Activated CD4-positive, alpha-beta T cell treated with anti-CD3 and anti-CD28 coated beads, Interleukin-2, amount 10 ng/mL, durations not matched to agents 24 days and 14 days (primary cell): ENCODE measurements at places on chromosomes 3 and 15.

GRCh38 chr3:123672429-123673146, 87.7 kb upstream of the HACD2 start:
- peaks cover 4% of the 10 kb centered on the region for H3K4me1 ChIP-seq
- no peak for DNase-seq
- H3K27me3 ChIP-seq = peaks cover 5% of the 10 kb centered on the region
- no peaks in the 10 kb centered on the region for H3K36me3 ChIP-seq

DNA sequence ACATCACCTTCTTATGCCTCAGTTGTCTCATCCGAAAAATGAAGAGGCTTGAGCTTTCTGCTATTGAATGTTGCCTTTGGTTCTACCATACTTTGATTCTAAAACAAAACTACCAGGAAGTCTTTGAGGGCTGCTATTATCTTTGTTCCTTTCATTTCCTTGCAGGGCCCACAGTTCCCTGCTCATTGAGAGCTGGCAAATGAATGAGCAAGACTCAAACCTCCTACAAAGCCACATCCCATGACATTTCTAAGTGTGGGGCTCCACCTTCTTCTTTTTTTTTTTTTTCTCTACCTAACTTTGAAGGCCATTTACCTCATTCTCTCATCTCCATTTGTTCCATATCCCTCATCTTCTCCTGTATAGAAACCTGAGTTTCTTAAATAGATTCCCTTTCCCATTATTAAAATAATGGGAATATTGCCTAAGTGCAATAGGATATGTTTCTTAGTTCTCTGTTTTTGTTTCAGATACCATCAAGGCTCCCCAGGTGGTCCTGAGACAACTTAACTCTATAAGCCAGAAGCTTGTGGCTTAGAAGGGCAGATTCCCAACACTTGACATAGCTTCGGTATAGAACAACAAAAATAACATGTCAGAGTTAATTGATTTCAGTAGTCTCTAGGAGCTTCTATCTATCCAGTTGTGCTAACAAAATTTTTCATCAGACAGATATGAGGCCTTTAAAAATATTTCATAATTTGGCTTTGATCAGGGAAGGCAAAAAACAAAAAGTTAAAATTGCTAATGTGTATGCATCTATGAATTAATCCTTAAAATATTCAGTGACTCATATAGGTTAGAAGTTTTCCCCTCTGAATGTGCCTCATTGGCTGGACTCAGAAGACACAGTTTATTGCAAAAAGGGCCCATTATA, 951.6 kb downstream of the TUSC7 start:
- no peaks in the 10 kb centered on the region for H3K27me3 ChIP-seq
- no peak overlapping the region for H3K27ac ChIP-seq
- no peak for DNase-seq
- H3K4me1 ChIP-seq = no peaks in the 10 kb centered on the region
- H3K36me3 ChIP-seq = no peaks in the 10 kb centered on the region

GRCh38 chr3:143910756-143911155, 60.9 kb upstream of the DIPK2A start:
- H3K4me1 ChIP-seq = no peaks in the 10 kb centered on the region
- H3K4me3 ChIP-seq = no peak overlapping the region
- H3K36me3 ChIP-seq = no peaks in the 10 kb centered on the region
- no peak for DNase-seq

DNA sequence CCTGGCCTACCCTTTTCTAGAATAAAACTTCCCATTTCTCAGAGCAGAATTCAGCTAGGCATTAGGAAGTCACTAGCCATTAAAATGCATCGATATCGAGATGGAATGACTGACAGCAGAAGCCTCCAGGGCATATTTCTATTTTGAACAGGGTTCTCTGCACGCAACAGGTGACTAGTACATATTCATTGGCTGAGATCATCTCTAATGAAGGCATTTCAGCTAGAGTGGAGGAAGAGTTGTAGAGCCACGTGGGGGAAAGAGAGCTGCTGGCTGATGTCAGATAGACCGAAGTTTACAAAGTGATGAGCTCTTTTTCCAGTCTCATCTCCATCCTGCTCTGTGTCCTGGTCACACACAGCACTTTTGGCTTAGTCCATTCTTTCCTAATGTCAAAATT, 7.5 kb downstream of the TMEM40 start:
- no peak overlapping the region for H3K4me3 ChIP-seq
- no peaks in the 10 kb centered on the region for H3K36me3 ChIP-seq
- peaks cover 8% of the 10 kb centered on the region for H3K4me1 ChIP-seq
- DNase-seq = no peak
- peaks cover 3% of the 10 kb centered on the region for H3K27me3 ChIP-seq

GRCh38 chr3:169134194-169134593, 529.3 kb downstream of the MECOM start:
- no peak for DNase-seq
- H3K4me3 ChIP-seq = no peak overlapping the region
- no peaks in the 10 kb centered on the region for H3K4me1 ChIP-seq
- H3K27ac ChIP-seq = no peak overlapping the region

DNA sequence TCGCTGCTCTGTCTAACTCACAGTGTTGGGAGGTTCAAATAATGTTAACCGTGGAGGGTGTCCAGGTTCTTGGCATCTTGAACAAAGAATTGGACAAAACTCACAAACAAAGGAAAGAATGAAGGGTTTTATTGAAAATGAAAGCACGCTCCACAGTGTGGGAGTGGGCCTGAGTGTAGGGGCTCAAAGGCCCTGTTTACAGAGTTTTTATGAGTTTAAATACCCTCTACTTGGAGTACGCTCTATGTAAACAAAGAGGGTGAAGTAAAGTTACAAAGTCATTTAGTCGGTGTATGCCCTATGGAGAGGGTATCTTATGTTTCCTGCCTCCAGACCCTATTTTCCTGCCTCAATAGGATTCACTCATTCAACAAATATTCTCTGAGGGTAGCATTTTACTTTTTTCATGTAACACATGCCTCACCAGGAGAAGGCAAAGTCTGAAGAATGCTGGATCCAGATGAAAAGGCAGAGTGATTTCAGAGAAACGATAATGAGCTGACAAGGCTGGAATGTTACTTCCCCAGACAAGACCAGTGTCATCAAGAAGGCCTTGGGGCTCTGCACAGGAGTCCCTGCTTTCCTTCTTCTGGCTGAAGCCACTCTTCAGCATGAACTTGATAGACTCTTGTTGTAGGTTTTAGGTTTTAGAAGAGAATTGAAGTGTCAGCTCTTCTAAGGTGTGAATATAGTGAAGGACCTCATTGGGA, 163.6 kb downstream of the FAM43A start:
- no peaks in the 10 kb centered on the region for H3K27me3 ChIP-seq
- no peaks in the 10 kb centered on the region for H3K36me3 ChIP-seq
- no peak for DNase-seq
- no peaks in the 10 kb centered on the region for H3K4me1 ChIP-seq
- H3K27ac ChIP-seq = no peak overlapping the region

GRCh38 chr3:30245858-30246622, 360.4 kb upstream of the TGFBR2 start:
- no peak for DNase-seq
- peaks cover 6% of the 10 kb centered on the region for H3K27me3 ChIP-seq
- peaks cover 11% of the 10 kb centered on the region for H3K4me1 ChIP-seq
- no peak overlapping the region for H3K27ac ChIP-seq

- H3K36me3 ChIP-seq = peaks cover 42% of the 10 kb centered on the region
- no peak overlapping the region for H3K27ac ChIP-seq
- H3K4me1 ChIP-seq = no peaks in the 10 kb centered on the region
These were observed 16.1 kb downstream of the HACL1 start for GRCh38 chr3:15585111-15585845.

DNA sequence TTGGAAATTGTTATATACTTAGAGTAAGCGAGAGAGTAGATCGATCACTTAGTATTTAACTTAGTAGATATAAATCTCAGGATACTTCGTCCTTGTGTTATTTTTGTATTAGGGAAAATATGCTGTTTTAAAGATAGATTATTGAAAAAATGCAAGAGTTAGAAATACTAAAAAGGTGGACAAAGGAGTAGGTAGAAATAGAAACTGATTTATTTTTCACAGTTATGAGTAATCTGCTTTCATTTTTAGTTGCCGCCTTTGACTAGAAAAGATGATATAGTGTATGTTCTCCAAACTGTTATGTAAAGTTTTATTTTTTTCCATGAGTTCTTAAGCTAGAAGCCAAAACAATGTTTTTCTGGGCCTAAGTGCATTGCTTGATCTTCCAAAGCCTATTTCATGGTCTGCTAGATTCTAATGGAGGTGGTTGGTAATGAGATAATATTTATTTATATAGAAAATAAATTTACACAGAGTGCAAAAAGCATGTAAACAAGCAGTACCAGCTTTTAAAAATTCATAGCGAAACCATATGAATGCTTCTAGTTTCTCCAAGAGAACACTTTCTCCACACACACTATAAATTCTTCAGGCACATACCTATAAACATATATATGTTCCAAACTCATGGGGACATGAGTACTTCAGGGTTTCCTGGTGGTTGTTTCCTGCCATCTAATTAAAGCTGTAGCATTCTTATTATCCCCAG, 61.1 kb downstream of the DIPK2A start:
- H3K27ac ChIP-seq = no peak overlapping the region
- no peak for DNase-seq
- H3K4me3 ChIP-seq = no peak overlapping the region
- peaks cover 4% of the 10 kb centered on the region for H3K4me1 ChIP-seq
- no peaks in the 10 kb centered on the region for H3K36me3 ChIP-seq
- peaks cover 10% of the 10 kb centered on the region for H3K27me3 ChIP-seq

DNA sequence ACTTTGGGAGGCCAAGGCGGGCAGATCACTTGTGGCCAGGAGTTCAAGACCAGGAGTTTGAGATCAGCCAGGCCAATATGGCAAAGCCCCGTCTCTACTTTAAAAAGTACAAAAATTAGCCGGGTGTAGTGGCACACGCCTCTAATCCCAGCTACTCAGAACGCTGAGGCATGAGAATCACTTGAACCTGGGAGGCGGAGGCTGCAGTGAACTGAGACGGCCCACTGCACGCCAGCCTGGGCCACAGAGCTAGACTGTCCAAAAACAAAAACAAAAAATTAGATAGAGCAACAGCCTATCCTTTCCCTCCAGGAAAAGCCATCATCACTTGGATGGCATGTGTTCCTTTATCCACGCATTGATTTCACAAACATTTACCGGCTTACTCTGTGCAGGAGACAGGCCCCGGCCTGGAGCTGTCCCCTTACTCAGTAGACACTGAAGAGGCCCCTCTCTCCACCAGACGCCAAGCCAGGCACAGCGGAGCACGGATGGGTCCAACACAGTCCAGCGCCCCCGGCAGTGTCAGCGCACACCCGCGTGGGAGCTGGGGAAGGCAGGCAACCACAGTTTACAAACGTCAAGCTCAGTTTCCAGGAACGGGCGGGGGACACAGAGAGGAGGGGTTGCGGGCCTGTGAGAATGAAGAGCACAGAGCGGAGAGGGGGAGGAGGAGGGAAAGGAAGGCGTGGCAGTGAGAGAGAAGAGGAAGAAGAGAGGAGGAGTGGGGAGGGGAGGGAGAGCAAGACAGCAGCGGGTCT, 3.1 kb downstream of the GP5 start:
- H3K27ac ChIP-seq = peak overlapping the region; percentile 78
- peaks cover 23% of the 10 kb centered on the region for H3K27me3 ChIP-seq
- H3K4me3 ChIP-seq = peak overlapping the region; percentile 82
- H3K36me3 ChIP-seq = peaks cover 2% of the 10 kb centered on the region
- peak; percentile 92 for DNase-seq

DNA sequence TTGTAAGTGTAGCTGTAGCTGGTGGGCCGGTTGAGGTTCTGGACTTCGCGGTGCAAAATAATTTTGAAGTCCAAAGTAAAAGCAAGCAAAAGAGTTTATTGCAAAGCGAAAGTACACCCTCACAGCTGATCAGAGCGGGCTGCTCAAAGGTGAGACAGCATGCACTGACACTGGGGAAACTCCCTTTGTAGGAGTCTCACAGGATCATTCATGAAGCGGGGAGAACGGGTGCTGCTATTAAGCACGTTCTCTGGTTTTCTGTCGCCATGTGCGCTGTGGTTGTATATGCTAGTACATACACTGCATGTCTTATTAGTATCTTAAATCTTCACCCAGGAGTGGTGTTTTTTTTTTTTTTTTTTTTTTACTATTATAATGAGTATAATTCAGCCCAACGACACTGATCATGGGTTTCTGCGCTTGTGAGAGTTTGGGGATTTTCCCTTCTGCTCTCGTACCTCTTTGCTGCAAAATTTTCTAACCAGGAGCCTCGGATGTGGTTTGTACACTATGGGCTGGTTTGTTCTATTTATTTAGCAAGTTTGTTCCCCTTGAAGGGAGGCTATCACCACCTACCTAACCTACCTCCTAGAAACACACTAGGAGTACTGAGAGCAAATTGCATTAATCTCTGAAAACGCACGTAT, 1.4 kb upstream of the AP4E1 start:
- peaks cover 19% of the 10 kb centered on the region for H3K4me1 ChIP-seq
- peak overlapping the region; percentile 97 for H3K27ac ChIP-seq
- H3K36me3 ChIP-seq = peaks cover 12% of the 10 kb centered on the region
- H3K4me3 ChIP-seq = peak overlapping the region; percentile 87

DNA sequence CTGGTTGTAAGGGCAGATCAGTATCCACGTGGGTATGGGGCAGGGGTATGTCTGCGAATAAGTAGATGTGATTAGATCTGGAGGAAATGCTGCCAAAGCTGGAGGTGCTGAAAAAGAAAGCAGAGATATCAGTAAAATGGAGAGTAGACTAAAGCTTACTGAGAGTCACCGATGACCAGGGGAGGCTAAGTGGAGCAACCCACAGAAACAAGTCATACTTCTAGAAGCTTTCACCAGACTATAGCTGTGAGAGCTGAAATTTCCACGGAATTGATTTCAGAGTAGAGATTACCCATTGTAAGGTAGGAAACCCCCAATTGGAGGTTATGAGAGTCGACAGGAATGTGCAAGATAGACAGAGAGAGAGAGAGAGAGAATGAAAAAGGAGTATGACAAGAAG, 27.5 kb downstream of the ONECUT1 start:
- peaks cover 36% of the 10 kb centered on the region for H3K27me3 ChIP-seq
- no peak overlapping the region for H3K27ac ChIP-seq
- peaks cover 2% of the 10 kb centered on the region for H3K4me1 ChIP-seq
- no peak for DNase-seq
